CD8-positive, alpha-beta T cell (primary cell): ENCODE measurements at places on chromosomes 4 and X.
A peak's percentile ranks its signal among the peaks of the same experiment; 100 is the strongest.

GRCh38 chrX:19863212-19863856 lies 24.1 kb downstream of the SH3KBP1 start:
- no peak for DNase-seq

DNA sequence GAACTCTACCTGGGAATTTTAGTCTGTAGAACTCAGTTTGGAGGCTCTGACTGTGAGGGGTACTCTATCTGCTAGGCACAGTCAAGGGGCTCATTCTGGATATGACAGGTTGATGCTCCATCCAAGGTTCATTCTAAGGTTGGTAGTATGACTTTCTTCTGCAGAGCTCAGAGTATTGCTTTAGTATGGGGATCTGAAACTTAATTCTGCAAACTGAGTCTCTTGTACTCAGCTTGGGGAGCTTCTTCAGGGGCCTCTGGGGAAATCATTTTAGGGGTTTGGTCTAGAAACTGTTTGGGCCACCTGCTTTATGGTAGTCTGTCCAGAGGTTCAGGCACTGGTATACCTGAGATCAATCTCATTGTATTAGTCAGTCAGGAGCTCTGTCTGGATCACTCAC lies 9.7 kb upstream of the TSR2 start:
- no peak for DNase-seq

DNA sequence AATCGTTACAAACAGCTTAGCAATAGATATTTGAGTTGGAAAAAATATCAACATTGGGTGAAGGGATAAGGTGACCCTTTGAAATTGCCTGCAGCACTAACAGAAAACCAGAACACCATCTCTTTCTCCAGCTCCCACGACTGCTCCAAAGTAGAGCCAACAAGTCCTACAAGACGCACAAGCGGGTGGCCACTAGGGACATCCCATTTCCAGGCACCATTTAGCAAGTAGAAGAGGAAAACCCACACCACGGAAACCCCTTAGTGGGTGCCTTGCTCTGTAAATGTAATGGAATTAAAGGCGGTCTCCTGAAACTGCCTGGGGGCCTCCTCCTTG lies 1.9 kb downstream of the ARHGAP6 start:
- DNase-seq: no peak

- peak; percentile 26 for DNase-seq
Measured at GRCh38 chr4:15653864-15654592, 1.1 kb downstream of the FBXL5 start.

DNA sequence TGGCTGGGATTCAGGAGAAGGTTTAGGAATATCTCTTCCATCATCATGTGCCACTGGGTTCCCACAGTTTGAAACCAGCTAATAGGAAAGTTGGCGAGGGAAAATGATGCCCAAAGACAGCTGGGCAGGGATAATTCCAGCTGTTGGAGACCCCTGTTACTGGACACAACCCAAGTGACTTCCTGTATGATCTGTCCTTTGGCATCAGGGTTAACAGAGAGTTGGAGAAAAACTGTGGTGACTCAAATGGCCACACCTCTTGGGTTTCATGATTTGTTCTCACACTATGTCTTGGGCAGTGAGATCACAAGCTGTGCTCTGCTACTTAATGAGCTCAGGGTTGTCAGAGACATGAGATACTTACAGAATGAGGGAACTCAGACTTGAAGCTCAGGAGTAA lies 3.8 kb downstream of the FGF16 start:
- no peak for DNase-seq

DNA sequence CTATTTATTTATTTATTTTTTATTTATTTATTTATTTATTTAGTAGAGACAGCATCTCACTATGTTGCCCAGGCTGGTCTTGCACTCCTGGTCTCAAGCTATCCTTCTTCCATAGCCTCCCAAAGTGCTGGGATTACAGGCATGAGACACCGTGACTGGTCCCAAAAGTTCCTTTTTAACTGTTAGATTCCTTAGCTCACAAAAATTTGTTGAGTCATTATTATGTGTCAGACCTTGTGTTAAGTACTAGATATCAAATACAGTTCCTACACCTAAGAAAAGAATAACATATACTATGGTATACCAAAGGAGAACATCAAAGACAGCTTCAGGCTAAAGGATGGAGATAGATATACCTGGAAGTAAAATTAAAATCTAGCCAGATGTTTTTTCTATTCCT lies 11.6 kb downstream of the FGA start:
- DNase-seq: no peak

DNA sequence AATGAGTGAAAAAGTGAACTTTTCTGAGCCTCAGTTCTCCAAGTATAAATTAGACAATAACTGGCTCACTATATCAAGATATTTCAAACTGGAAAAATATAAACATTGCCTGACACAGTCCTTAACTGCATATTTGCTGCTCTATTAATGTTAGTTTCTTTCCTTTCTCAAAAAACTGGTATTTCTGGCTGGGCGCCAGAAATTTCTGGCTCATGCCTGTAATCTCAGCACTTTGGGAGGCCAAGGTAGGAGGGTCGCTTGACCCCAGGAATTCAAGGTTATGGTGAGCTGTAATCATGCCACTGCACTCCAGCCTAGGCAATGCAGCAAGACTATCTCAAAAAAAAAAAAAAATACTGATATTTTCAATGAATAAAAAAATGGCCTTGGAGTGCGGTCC lies 227.0 kb downstream of the MAGEB17 start:
- DNase-seq: no peak

GRCh38 chr4:16079046-16079445 lies 4.8 kb downstream of the PROM1 start:
- no peak for DNase-seq

GRCh38 chr4:83207497-83208101 lies 77.0 kb downstream of the COQ2 start:
- no peak for DNase-seq

- DNase-seq: peak; percentile 27
Measured at GRCh38 chr4:47913861-47914219, 543 bp downstream of the NFXL1 start.

DNA sequence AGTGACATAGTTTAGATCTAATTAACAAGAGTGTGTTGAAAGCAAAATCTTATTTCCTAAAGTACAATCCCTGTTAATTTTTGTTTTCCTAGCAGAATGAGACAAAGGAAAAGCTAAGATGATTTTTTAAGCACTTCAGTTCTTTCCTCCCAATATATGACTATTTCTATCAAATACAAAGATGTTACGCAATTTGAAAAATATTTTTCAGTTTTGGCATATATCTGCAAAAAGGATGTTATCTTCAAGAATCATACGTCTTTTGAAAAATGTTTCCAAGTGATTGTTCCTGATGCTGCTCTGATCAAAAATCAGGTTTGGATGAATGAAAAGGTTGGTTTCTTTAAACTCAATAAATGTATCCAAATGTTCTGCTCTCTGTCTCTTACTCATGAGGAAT lies 486.7 kb upstream of the CPEB2 start:
- no peak for DNase-seq

- DNase-seq: no peak
Measured at GRCh38 chr4:1496116-1496642, 89.9 kb upstream of the NKX1-1 start.

- no peak for DNase-seq
Measured at GRCh38 chrX:118249146-118249545, 96.8 kb upstream of the WDR44 start.

DNA sequence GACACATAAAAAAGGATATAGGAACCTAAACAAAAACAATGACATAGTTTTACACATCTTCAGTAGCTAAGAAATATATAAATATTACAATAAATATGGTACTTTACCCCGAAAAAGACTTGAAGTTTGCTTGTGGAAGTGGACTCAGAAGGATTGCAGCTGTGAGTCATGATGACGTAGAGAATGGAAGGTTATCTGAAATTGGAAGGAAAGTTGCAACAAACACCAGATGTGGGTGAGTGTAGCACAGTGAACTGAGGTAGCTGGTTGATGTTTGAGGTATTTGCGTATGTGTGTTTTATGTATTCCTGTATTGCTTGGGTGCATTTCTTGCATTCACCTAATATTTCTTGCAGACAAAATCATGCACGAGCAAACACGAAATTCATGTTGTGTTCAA lies 113.0 kb downstream of the ARX start:
- DNase-seq: no peak

DNA sequence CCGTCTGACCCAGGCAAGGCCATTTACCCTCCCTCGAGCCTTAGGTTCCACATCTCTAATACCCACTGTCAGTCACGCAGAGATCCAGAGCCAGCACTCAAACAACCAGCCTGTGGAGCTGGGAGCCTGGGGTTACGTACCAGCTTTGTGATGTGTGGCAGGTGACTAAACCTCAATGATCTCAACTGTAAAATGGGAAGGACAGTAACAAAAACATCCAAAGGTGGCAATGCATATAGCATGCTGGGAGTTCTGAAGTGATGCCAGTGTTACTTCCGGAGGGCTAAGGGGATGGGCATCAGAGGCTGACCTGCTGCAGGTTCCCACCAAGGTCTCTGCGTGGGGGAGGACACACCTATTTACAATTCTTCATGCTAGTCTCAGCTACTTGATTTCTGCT lies 6.0 kb downstream of the GRPEL1 start:
- no peak for DNase-seq

- no peak for DNase-seq
Measured at GRCh38 chr4:13548059-13548983, 4.0 kb upstream of the NKX3-2 start.

- no peak for DNase-seq
Measured at GRCh38 chrX:110408949-110409588, 50.4 kb downstream of the RTL9 start.

- DNase-seq: no peak
Measured at GRCh38 chr4:124095621-124096020, 616.9 kb downstream of the ANKRD50 start.

DNA sequence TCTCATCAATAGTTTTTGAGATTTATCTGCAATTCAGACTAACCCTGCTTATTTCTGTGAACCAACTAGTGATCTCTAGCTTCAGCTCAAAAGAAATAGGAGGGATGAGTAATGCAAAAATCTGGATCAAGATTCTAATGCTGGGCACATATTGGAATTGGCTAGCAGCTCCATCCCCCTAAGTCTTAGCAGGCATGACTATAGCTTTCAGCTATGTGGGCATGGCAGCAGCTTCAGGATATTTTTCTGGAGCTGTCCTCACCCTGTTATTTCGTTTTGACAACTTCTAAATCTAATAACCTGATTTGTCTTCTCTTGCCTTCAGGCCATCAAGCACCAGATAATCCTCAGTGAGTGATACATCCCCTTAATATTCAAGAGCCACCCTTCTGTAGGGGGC lies 50.8 kb upstream of the GNPDA2 start:
- DNase-seq: no peak

DNA sequence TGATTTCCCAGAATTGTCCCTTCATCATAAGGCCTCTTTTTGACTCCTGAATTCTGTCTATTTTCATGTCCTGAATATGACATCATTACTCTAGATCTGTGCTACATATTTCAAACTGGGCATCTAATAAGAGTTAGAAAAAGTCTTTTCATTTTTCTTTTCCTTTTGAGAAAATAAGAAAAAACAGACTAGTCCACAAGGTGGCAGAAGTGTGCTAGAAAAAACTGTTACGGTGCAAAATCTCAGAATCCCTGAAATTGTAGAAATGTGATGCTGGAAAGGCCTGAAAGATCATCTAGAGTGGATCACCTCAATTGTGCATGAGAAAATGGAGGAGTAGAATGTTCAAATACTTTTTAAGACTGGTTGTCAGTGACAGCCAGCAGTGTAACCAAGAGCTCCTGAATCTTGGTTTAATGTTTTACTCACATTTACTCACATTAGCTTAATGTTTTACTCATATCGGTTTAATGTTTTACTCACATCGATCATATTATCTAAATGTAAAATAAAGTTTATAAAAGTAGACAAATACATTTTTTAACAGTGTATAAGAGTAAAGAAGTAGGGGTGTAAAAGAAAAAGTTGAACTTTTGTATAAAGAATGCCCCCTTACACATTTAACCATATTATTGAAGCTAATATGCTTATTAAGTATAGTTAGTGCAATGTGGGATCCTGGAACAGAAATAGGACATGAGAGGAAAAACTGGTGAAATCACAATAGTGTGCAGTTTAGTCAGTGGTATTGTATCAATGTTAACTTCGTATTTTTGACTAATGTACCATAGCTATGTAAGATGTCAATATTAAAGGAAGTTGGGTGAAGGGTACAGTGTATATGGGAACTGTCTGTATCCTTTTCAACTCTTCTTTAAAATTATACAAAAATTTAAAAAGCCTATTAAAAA lies 15.2 kb downstream of the ASB11 start:
- peak; percentile 19 for DNase-seq

GRCh38 chrX:131277543-131278136 lies 11.5 kb downstream of the IGSF1 start:
- no peak for DNase-seq

- DNase-seq: no peak
Measured at GRCh38 chrX:130623518-130623917, 221.7 kb downstream of the RBMX2 start.

GRCh38 chrX:1754077-1754476 lies 139.2 kb downstream of the ASMT start:
- no peak for DNase-seq

DNA sequence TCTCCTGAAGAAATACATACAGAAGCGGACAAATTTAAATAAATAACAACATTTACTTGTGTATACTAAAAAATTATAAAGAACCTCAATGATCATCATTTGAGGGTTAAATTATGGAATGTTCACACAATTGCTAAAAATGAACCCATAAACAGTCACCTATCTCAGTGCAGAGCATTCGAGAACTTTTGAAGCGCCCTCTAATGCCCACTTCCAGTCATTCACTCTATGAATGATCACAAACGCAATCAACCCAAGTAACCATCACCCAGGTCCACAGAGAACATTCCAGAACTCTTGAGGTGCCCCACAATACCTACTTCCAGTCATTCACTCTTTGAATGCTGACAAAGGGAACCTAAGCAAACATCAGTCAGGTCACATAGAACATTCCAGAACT lies 103.5 kb upstream of the PLAC1 start:
- DNase-seq: no peak

DNA sequence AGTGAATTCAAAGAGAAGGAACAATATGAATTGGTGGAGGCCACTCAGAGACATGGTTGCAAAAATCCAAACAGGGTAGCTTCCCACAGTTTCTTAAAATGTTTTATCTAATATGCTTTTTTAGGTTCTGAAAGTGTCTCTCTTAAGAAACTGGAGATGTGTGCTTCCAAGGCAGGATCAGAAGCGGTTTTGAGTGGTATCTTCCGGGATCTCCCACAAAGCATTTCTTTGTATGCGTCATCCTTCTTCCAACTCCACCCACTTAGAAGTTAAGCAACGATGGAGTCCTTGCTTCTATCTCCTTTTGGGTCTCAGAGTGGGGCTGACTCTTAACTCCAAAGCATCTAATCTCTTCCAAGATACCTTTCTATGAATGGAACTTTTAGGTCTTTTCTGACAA lies 196.7 kb downstream of the MID1 start:
- no peak for DNase-seq

DNA sequence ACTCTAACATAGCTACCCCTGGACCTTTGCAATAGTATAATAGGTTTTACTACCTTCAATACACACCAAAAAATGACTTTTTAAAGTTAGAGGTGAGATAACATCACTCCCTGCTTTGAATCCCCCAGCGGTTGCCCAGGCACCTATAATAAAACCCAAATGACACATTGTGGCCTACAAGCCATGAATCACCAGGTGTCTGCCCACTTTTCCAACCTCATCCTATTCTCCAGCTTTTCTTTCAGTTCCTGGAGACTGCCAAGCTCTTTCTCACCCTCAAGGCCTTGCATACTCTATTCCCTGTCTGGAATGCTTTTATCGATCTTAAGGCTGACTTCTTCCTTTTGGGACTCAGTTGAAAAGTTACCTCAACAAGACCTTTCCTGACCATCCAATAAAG lies 16.4 kb upstream of the PRSS48 start:
- no peak for DNase-seq
